ENCODE measurements at places on chromosomes 6 and 20. TPM values are rescaled to one million over a fixed set of nuclear protein-coding genes. Genes with fewer than 3 reads are reported as not detected.

SPTLC3 gene
- polyA plus RNA-seq, result 0.46 TPM

KHDRBS2 gene
- 20.7 TPM for polyA plus RNA-seq

HLA-DMA gene
- not detected for polyA plus RNA-seq

PRRT1 gene
- 88.8 TPM for polyA plus RNA-seq

BANF2 gene
- polyA plus RNA-seq, result 21.1 TPM

SLC17A2 gene
- polyA plus RNA-seq, result not detected
